ENCODE measurements at places on chromosomes 5 and 9.

GRCh38 chr5:140190872-140191218 is 15.9 kb downstream of the CYSTM1 start:
- no peak for DNase-seq
- H3K27ac ChIP-seq: no peak overlapping the region
- no peaks in the 10 kb centered on the region for H3K27me3 ChIP-seq
- H3K36me3 ChIP-seq: no peaks in the 10 kb centered on the region
- peaks cover 1% of the 10 kb centered on the region for H3K4me1 ChIP-seq

DNA sequence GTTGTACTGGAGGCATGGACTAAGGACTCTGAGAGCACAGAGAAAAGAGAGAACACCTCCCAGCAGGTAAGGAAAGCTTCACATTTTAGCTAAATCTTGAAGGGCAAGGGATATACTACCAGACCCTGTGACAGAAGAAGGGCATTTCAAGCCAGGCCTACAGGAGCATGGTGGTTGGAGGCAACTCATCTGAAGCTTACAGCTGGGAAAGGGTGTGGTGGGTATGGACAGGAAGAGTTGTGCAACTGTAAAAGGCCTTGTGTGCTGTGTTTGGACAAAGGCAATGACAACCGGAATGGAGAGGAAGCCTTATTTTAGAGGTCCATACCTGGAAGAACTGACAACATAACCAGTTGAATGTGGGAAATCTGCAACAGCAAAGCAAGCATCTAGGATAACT is 31.2 kb downstream of the NIPSNAP3B start:
- no peaks in the 10 kb centered on the region for H3K27me3 ChIP-seq
- no peaks in the 10 kb centered on the region for H3K4me1 ChIP-seq
- no peak for DNase-seq
- no peak overlapping the region for H3K4me3 ChIP-seq
- peaks cover 11% of the 10 kb centered on the region for H3K36me3 ChIP-seq

DNA sequence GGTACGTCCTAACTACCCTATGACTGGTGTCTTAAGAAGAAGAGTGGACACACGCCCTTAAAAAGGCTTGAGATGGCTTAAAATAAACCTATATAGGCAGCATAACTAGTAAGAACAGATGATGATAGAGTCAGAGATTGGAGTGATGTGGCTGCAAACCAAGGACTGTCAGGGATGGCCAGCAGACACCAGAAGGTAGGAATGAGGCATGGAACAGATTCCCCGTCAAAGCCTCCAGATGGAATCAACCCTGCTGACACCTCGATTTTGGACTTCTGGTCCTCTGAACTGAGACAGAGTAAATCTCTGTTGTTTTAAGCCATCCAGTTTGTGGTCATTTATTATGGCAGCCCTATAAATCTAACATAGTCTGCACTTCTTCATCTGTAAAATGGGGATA is 7.4 kb downstream of the TMOD1 start:
- no peaks in the 10 kb centered on the region for H3K4me1 ChIP-seq
- no peaks in the 10 kb centered on the region for H3K36me3 ChIP-seq
- no peak overlapping the region for H3K4me3 ChIP-seq
- H3K27ac ChIP-seq: no peak overlapping the region
- no peak for DNase-seq

DNA sequence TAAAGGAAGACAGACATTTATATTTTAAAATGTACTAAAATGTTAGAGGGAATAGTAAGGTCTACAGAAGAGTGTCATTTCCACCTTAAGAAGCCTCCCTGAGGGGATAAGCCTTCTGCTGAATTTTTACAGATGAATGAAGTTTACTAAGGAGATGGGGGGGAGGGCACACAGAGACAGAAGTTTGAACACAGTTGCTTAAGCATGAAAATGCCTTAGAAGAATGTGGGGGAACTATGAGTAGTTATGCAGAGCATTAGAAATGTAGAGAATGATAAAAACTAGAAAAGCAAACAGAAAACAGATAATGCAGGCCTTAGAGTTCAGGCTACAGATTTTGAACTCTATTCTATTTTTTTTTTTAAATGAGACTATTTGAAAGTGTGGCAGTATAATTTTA is 232.2 kb upstream of the VLDLR start:
- no peaks in the 10 kb centered on the region for H3K4me1 ChIP-seq
- no peak overlapping the region for H3K27ac ChIP-seq
- H3K27me3 ChIP-seq: no peaks in the 10 kb centered on the region

- H3K4me1 ChIP-seq: no peaks in the 10 kb centered on the region
- H3K36me3 ChIP-seq: no peaks in the 10 kb centered on the region
- no peaks in the 10 kb centered on the region for H3K27me3 ChIP-seq
- DNase-seq: peak; percentile 98
These were observed 29.8 kb upstream of the GGTA1 start for GRCh38 chr9:121529237-121529987.

DNA sequence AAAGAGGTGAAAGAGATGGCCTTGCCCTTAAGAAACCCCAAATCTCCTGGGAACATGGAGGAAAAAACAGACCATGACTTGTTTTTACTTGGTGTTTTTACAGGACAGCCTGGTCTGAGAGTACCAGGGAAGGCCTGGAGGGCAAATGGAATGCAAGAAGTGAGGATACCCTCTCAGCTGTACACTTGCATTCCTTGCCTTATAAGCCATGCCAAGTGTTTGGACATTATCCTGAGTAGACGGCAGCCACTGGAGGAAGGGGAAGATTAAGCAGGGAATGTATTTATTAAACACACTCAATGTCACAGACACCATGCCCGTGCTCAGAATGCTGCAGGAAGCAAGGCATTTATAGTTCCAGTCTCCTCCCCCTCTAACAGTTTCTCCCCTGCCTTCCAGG is 581.4 kb downstream of the CDK5RAP2 start:
- no peak overlapping the region for H3K4me3 ChIP-seq
- H3K36me3 ChIP-seq: no peaks in the 10 kb centered on the region
- no peak for DNase-seq
- H3K4me1 ChIP-seq: no peaks in the 10 kb centered on the region
- no peaks in the 10 kb centered on the region for H3K27me3 ChIP-seq
- no peak overlapping the region for H3K27ac ChIP-seq

DNA sequence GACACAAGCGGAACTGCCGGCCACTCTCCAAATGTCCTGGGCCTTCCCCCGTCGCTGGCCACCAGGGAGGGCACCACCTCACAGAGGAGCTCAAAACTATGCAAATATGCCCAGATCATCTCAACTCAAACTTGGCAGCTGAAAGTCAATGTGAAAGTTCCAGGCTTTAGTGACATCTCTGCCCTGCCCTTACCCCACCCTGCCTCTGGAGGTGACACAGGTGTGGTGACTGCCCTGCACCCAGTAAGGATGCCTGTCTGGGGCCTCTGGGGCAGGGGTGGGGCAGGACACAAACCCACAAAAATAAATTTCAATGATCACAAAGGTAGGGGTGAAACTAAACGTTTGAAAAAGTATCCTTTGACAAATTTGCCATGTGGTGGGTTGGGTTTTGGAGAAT is 213.4 kb downstream of the HSPA4 start:
- no peaks in the 10 kb centered on the region for H3K4me1 ChIP-seq
- H3K36me3 ChIP-seq: no peaks in the 10 kb centered on the region
- H3K27me3 ChIP-seq: no peaks in the 10 kb centered on the region

DNA sequence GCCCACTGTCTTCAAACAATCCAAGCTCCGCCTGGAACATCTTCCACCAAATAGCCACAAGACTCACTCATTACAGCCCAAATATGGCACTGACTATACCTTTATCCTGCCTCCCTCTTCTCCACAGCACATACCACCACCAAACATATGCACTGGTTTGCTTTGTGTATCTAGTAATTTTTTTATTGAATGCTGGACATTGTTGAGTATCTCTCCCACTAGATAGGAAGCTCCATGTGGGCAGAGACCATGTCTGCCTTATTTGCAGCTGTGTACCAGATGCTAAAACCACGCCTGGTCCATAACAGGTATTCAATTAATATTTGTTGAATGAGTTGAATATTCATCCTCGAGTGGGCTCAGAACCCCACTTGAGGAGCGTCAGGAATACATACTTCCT is 67.2 kb upstream of the FUBP3 start:
- H3K4me1 ChIP-seq: no peaks in the 10 kb centered on the region
- H3K27ac ChIP-seq: no peak overlapping the region
- H3K36me3 ChIP-seq: no peaks in the 10 kb centered on the region
- H3K4me3 ChIP-seq: no peak overlapping the region
- no peaks in the 10 kb centered on the region for H3K27me3 ChIP-seq
- no peak for DNase-seq

DNA sequence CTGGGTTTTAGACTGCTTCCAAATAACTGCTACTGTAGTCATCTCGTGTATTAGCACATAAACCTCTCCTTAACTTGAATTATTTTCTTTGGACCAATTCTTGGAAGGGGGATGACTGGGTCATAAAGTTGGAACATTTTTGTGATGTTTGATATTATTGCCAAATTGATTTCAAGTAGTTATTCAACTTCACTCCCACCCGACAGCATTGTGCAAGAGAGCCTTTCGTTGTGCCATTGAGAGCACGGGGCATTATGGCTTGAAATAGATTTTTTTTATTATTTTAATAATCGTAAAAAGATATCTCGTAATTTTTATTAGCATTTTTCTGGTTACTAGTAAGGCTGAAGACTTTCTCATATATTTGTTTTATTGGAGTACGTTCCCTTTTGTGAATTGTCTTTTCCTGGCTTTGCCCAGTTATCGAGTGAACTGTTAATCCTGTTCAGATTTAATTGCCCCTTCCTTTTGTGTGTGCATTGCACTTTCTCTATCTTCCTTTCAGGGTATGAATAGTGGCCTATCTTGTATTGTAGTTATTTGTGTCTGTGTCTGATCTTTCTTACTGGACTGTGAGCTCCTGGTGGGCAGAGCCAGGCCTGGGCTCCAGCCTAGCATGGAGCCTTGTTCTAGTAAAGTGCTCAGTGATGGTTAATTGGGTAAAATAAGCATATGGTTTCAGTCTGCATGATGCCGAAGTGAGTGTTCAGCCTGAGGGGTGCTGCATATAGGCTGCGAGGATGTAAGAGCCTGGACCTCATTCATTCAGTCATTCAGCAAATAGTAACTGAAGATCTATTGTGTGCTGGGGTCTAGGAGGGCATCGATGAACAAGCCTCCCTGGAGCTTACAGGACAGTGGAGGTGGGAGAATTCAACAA is 93.5 kb upstream of the SHB start:
- no peak overlapping the region for H3K27ac ChIP-seq
- H3K27me3 ChIP-seq: no peaks in the 10 kb centered on the region
- no peaks in the 10 kb centered on the region for H3K36me3 ChIP-seq
- no peak for DNase-seq
- no peak overlapping the region for H3K4me3 ChIP-seq

- DNase-seq: no peak
- peaks cover 5% of the 10 kb centered on the region for H3K36me3 ChIP-seq
- H3K27ac ChIP-seq: no peak overlapping the region
- H3K4me1 ChIP-seq: no peaks in the 10 kb centered on the region
These were observed 481 bp downstream of the MRPL36 start for GRCh38 chr5:1799110-1799601.

DNA sequence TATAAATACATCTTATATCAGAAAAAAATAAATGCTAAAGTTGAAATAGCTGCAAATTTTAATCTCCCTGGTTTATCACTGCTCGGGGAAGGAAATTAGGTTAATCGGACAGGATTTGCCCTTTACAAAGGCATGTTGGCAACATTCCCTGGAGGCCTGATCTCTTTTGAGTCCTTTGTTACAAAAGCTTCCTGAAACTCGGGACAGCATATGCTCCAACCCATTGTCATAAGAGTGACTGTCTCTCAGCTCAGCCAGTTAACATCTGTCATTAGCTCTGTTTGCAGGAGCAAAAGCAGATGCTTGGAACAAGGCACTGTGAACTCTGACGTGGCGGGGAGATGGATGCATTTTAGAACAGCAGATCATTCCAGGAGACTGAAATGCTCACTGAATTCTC is 80.6 kb downstream of the MYO10 start:
- H3K4me1 ChIP-seq: no peaks in the 10 kb centered on the region
- H3K27ac ChIP-seq: no peak overlapping the region
- H3K27me3 ChIP-seq: no peaks in the 10 kb centered on the region
- no peak overlapping the region for H3K4me3 ChIP-seq
- no peaks in the 10 kb centered on the region for H3K36me3 ChIP-seq
- DNase-seq: no peak

- DNase-seq: no peak
- H3K4me3 ChIP-seq: no peak overlapping the region
- H3K36me3 ChIP-seq: no peaks in the 10 kb centered on the region
- H3K27me3 ChIP-seq: no peaks in the 10 kb centered on the region
These were observed 248.5 kb downstream of the AP3B1 start for GRCh38 chr5:78046006-78046405.

DNA sequence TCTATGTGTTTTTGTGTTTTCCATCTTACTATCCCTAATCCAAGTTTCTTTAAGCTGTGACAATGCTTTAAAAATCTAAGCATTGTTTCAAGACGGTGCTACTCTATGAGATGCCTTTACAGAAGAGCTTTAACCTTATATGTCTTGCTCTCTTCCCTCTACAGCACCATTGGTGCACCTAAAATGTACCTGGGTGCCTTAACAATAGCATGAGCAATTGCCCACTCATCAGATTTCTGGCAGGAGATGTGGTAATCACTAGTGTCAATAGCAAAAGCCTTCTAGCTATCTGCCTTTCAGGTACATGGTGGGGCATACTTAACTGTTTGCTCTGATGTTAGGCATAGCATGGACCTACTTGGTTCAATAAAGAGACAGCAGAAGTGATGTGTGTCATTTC is 222.3 kb upstream of the KIF2A start:
- H3K4me1 ChIP-seq: no peaks in the 10 kb centered on the region
- H3K4me3 ChIP-seq: no peak overlapping the region
- H3K27ac ChIP-seq: no peak overlapping the region
- H3K27me3 ChIP-seq: peaks cover 2% of the 10 kb centered on the region

- no peak overlapping the region for H3K27ac ChIP-seq
- no peaks in the 10 kb centered on the region for H3K4me1 ChIP-seq
- no peak overlapping the region for H3K4me3 ChIP-seq
- H3K27me3 ChIP-seq: no peaks in the 10 kb centered on the region
These were observed 5.0 kb upstream of the QRFP start for GRCh38 chr9:130901498-130902203.

GRCh38 chr5:56037531-56038010 is 42.8 kb upstream of the IL6ST start:
- no peaks in the 10 kb centered on the region for H3K4me1 ChIP-seq
- no peak for DNase-seq
- H3K4me3 ChIP-seq: no peak overlapping the region
- H3K36me3 ChIP-seq: no peaks in the 10 kb centered on the region
- H3K27me3 ChIP-seq: no peaks in the 10 kb centered on the region

Data from aorta (tissue), 5 donors.